ENCODE measurements at places on chromosomes 4 and X.

GRCh38 chrX:6678313-6678712 lies 143.4 kb upstream of the VCX3A start:
- no peak for DNase-seq

- DNase-seq: no peak
Observed at GRCh38 chrX:40201329-40201885, 103.6 kb upstream of the BCOR start.

- DNase-seq: no peak
Observed at GRCh38 chr4:61405307-61405706, 205.2 kb downstream of the ADGRL3 start.

GRCh38 chr4:35038079-35038805 lies 1206.1 kb downstream of the ARAP2 start:
- DNase-seq: no peak

GRCh38 chrX:11097933-11098332 lies 13.2 kb upstream of the HCCS start:
- DNase-seq: no peak

DNA sequence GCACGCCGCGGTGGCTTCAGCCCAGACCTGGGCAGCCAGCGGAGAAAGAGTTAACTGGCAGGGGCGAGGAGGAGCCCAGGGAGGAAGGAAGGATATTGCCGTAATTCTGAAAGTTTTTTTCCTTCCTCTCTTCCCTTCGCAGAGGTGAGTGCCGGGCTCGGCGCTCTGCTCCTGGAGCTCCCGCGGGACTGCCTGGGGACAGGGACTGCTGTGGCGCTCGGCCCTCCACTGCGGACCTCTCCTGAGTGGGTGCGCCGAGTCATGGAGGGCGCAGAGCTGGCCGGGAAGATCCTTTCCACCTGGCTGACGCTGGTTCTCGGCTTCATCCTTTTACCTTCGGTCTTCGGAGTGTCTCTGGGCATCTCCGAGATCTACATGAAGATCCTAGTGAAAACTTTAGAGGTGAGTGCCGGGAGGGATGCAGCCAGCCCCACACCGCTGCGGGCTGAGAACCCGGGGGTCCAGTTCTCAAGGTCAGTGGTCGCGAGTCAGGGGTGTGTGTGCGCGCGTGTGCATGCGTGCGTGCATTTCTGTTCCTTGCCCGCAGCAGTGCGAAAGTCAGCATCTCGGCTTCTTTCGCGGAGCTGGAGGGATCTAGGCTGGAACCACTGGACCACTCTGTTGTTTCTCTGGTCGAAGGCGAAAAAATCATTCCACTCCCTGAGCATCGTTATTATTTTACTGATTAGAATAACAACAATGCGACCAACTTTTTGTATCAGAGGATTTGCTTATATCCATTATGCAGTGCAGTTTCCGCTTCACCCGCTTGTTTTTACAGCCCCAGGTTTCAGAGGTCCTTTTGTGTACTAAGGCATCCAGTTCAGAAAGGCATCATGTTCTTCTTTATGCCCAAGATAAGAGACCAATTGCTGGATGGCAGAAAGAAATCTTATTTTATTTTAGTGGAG lies 709 bp downstream of the GPAT3 start:
- no peak for DNase-seq

DNA sequence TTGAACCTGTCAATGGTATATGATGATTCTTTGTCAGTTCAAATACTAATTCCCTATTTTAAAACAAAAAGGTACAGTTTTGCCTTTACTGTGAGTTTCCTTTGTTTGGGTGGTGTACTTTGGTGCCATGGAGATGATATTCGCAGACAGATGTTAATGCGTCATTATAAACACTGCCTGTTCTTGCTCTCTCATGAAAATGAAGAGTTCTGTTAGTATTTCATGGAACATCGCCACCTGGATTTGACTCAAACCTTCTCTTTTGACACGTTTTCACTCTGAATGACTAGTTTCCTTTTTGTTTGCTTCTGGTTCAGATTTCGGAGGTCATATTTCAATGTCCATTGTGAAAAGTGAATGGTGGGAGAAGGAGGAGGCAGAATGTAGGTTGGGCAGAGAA lies 6.9 kb upstream of the CTSO start:
- DNase-seq: peak; percentile 34

DNA sequence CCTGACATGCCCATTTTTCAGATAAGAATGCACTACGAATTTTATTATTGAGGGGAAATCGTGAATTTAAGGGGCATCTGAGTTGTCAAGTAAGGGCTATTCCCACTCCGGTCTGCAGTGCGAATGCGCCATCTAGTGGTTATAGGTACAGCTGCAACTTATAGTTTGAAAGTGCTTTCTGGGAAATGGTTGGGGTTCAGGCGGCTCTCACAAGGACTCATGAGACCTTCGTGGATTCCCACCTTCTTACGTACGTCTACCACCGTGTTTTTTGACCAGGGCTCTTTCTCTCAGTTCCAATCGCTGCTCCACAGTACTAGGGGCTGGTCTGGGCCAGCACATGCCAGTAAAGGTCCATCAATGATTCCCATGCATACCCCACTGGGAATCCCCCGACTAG lies 12.3 kb downstream of the MSL3 start:
- DNase-seq: peak; percentile 47

DNA sequence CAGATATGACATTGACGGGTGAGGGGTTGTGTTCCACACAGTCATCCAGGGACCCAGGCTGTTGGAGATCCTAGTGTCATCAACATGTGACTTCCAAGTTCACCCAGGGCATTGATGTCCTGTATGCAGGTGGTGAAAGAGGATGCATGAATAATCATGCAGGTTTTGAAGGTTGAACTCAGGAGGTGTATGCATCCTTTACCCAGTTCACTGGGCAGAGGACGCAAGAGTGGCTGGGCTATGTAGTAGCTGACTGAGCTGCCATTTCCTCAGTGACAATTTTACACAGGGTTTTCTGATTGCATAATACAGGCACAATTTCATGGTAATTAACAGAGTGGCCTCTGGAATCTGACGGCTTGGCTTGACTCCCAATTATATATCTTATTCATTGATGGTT lies 323.0 kb downstream of the HS3ST1 start:
- DNase-seq: no peak

DNA sequence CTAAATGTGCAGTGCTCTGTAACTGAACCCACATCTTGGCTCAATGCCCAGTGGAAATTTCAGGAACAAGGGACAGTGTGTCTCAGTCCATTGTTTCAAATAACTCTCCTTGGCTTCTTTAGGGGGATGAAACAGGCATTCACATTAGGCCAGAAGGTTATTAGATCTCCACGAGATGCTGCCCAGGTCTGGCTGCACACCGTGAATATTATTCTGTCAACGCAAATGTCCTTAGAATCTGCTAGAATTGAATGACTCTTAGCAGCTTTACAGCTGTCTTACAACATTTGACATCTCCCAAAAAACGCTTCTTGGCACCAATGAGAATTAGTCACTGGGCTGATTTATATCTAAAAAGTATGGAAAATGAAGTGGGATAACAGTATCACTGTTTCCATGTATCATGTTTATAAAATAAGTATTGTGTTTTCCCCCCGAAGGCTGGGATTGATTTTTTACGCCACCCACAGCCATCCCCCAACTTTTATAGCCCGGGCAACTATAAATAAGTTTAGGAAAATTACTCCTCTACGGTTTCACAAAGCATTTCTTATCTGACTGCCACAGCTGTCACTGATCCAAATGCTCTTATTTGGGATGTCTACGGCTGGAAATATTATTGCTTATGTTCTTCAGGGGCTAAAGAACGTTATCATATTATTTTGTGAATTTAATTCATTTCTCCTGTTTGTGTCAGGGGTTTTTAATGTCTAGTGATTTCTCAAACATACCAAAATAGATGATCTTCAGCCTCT lies 559.7 kb upstream of the FAT1 start:
- DNase-seq: no peak

- no peak for DNase-seq
Observed at GRCh38 chrX:9829308-9830267, 43.4 kb downstream of the SHROOM2 start.

GRCh38 chrX:16061296-16061695 lies 62.1 kb upstream of the GRPR start:
- no peak for DNase-seq

GRCh38 chrX:10099411-10099810 lies 57.4 kb upstream of the CLCN4 start:
- no peak for DNase-seq

DNA sequence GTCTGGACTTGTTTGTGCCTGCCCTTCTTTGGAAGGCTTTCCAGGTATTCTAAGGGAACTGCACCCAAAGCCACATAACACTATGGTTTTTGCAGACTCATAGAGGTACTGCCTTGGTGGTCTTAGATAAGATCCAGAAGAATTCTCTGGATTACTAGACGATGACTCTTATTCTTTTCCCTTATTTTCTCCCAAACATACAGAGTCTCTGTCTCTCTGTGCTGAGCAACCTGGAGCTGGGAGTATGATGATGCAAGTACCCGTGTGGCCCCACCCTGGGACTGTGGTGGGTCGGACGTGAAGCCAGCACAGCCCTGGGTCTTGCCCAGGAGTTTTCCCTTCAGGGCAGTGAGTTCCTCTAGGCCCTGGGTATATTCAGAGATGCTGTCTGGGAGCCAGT lies 1342.4 kb upstream of the TENM3 start:
- DNase-seq: no peak

DNA sequence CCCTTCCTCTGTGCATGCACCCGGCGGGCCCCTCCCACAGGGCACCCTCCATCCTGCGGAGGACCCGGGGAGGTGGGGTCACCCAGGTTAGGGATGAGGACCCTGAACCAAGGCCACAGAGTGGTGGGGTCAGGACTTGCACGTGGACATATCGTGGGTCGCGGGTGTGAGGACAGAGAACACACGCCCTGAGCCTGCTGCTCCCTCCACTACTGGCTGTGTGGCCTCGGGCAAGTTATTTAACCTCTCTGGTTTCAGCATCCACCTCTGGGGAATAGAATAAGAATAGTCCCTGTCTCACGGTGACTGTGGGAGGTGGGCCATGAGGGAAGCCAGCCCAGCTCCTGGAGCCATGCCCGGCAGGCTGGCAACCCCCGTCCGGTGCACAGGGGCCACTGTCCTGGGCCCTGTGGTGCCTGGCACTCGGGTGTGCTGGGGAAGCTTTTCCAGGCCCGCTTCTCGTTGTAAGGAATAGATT lies 5.1 kb downstream of the PSAPL1 start:
- no peak for DNase-seq

GRCh38 chrX:46327566-46328115 lies 217.6 kb downstream of the ZNF674 start:
- no peak for DNase-seq

GRCh38 chr4:48692897-48693296 lies 87.2 kb downstream of the FRYL start:
- no peak for DNase-seq

GRCh38 chrX:38864165-38864564 lies 62.9 kb downstream of the MID1IP1 start:
- no peak for DNase-seq

DNA sequence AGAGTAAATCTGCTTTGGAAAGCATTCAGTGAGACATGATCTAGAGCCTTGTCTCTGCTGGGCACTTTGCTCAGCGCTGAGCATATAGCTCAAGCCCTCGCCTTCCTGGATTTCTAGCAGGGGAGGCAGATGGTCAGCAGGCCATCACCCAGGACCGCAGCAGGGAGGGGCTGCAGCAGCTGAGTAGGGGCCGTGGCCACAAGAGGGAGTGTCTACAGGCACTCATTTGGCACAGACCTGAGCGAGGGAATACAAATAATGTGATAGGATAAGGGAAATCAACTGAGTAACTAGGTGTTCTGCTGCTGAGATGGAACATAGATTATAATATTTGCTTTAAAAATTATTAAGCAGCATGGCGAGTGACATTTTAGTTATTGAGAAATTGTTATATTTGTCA lies 30.2 kb downstream of the OFD1 start:
- peak; percentile 10 for DNase-seq

GRCh38 chr4:168710353-168710946 lies 213.6 kb downstream of the PALLD start:
- peak; percentile 66 for DNase-seq

DNA sequence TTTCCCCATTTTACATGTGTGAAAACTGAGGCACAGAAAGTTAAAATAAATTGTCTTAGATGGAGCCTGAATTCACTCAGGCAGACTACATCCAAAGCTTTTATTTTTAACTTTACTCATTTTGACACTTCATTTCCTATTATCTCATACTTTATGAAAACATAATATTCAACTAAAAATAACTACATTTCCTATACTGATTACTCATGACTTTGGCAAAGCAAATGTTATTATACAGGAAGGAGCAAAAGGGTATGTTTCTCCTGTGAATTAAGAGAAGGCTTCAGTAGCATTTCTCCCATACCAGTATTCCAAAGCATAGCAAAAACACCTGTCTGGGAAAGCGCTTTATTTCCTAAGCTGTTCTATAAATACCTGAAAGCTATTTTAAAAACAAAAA lies 178.6 kb downstream of the ADAMTS3 start:
- DNase-seq: no peak

GRCh38 chrX:39311646-39312045 lies 510.4 kb downstream of the MID1IP1 start:
- no peak for DNase-seq

- peak; percentile 78 for DNase-seq
Observed at GRCh38 chrX:107678957-107679740, 50.8 kb downstream of the PRPS1 start.

GRCh38 chr4:81282131-81282530 lies 67.1 kb upstream of the PRKG2 start:
- DNase-seq: no peak

GRCh38 chr4:151691639-151692442 lies 69.0 kb downstream of the GATB start:
- no peak for DNase-seq

DNA sequence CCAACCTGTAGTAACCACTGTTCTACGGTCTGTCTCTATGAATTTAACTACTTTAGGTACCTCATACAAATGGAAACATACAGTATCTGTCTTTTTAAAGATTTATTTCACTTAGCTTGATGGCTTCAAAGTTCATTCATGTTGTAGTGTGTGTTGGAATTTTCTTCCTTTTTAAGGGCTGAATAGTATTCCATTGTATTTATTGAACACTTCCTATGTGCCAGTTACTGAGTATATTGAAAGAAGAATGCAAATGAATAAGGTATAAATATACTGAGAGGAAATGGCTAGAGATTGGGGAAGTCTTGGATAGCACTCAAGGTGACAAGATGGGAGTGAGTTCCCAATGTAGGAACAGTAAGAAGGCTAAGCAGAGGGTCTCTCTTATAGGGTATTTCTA lies 17.3 kb downstream of the TBC1D19 start:
- no peak for DNase-seq

GRCh38 chr4:41714364-41715000 lies 34.0 kb downstream of the PHOX2B start:
- DNase-seq: no peak

DNA sequence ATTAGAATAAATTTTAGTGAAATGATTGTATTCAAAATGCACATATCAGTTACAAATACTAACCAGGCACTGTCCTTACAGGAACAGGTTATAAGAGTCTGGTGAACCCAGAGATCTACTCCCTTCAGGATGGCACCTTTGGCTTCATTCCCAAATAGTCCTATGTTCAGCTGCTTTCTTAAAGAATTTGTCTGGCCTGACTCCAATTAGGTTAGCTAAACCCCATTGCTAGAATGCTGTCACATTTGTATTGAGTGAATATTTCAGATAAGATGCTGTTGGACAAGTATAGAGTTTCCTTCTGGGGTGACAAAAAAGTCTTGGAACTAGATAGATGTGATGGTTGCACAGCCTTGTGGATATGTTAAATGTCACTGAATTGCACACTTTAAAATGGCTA lies 69.4 kb downstream of the EFHC2 start:
- DNase-seq: no peak

Data from fibroblast of the conjunctiva (primary cell).